Cerebellar cortex (tissue), 1 donor: ENCODE measurements at places on chromosomes 7 and 10.

DNA sequence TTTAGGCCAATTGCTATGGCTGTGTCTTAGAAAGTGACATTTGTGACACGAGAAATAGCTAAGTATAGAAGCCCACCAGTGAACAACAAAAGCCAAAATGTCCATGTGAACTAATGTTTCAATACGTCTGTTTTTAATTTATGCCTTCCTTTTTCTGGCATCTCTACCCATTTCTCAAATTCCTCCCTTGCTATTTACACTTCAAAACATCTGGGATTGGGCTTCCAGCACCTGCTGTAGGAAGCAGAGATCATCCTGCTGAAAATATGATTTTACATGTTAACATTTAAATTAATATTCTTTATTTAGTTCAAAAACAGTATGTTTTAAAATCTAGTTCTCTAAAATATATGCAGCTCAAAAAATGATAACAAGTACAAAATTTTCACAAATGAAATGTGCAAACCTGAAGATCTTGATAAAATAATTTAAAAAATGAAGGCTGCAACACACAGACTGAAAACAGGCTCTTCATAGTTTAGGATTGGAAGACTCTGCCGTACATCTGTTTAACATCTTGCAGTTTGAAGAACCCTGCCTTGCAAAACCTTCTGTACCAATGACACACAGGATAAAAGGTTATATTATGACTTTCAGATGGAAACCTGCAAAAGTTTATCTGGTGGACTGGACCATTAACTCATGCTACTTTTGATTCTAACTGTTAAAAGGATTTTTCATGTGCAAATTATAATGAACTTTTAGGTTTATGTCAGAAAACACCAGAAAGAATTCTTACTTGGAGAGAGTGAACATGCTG is 408.4 kb downstream of the SUGCT start:
- no peak for DNase-seq

GRCh38 chr10:104122225-104123107 is 495 bp downstream of the SFR1 start:
- DNase-seq, result peak; percentile 69

- no peak for DNase-seq
Measured at GRCh38 chr7:44569959-44570358, 3.7 kb downstream of the DDX56 start.

GRCh38 chr10:71623098-71623985 is 96.2 kb downstream of the C10orf105 start:
- DNase-seq, result peak; percentile 60

DNA sequence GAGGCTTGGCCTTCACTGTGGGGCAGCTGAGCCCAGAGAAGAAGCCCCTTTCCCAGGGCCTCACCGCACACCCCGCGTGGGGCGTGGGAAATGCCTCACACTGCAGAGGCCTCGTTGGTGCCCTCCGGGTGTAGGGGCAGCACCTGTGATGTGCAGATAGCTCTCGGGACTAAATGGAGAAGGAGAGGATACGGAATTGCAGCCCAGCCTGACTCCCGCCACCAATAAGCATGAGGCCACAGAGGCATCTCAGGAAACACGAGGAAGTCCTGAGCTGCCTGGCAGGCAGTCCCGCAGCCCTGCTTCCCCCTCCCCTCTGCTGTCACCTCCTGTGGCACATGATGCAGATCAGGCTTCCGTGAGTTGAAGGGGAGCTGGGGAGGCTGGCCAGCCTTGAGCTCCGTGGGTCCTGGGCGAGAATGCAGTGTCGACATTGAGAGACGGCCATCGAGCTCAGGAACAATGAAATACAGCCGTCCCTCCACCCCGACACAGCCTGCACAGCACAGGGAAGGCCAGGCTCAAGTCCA is 59.6 kb upstream of the PPP2R2D start:
- no peak for DNase-seq

- DNase-seq, result peak; percentile 68
Measured at GRCh38 chr10:21260066-21260465, 265.4 kb downstream of the SKIDA1 start.

DNA sequence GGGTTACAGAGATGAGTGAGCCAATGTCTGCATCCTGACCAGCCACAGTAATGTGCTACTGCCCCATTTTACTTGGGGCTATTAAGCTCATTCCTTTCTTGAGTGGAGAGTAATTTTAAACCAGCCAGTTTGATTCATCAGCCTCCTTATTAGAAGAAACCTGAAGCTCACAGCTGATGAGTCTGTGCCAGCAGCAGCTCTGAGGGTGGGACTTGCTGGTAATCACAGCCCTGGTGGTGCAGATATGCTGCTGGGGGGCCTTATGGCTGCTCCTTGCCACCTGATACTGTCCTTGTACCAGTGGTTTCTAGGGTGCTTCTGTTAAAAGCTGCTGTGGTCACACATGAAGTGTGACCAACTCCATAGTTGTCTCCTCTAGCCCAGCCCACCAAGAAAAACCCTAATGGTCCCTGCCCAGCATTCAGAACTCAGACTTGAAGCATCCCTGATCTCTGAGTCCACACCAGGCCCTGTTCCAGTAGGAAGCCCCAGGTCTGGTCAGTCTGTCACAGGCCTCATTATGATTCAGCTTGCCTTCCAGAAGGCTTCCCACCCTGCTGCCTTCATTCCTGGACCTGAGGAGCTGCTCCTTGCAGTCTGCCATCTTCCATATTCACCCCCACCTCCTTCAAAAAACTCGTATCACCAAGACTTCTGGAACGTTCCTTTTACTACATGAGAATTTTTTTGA is 28.9 kb upstream of the RBM20 start:
- no peak for DNase-seq

GRCh38 chr10:80196950-80197315 is 8.4 kb downstream of the ANXA11 start:
- DNase-seq, result no peak

DNA sequence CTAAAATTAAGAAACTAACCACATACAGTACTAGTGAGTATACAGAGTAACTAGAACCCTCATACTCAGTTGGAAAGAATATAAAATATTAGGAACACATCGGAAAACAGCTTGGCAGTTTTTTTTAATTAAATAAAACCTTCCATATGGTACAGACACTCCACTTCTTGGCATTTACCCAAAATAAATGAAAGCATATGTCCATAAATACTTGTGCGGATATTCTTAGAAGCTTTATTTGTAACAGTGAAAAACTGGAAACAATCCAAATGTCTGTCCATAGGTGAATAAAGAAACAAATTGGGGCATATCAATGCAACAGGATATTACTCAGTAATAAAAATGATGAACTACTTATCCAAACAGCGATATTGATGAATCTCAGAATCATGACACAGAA is 410.0 kb downstream of the HTR7 start:
- DNase-seq, result no peak

DNA sequence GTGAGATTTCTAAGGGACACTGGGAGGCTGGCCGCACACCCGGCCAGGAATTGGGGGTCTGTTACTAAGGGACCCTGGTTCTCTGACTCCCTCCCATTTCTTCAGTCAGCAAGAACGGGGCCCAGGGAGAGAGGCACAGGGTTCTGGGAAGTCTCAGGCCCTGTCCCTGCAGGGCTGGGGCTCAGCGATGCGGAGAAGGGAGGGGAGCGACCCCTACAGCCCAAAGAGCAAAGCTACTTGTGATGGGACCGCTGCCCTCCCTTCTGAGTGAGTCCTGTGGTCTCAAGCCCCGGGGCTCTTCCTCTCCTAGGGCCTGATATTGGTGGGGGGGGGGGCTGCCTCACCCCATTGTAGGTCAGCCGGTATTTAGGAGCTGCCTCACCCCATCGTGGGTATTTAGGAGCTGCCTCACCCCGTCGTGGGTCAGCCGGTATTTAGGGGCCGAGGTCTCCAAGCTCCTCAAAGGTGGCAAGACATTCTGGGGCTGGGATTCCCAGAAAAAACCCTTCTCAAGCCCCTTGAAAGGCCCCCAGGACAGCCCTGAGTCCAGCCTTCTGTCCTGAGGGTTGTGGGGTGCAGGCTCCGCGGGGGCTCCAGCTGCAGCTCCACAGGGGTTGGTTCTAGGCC is 16.9 kb upstream of the NKX6-2 start:
- no peak for DNase-seq

GRCh38 chr10:48237259-48238250 is 36.9 kb downstream of the FRMPD2 start:
- no peak for DNase-seq

- no peak for DNase-seq
Measured at GRCh38 chr10:59470570-59470969, 108.2 kb upstream of the FAM13C start.

DNA sequence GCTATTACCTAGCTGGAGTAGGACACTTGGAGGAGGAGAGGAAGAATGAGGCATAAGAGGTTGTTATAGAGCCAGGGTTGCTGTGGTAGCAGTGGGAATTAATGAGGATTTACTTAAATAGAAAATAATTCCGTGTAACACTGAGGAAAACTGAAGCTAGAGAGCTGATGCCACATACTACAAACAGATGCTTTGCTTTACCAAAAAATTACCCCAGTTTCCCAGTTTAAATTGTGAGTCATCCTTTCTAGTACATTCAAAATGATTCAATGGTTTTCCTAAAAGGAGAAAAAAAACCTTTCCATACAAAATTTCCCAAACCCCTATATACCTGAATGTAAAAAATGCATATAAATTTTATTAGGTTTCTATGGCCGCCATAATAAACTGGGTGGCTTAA is 58.3 kb downstream of the ZNF518A start:
- no peak for DNase-seq

DNA sequence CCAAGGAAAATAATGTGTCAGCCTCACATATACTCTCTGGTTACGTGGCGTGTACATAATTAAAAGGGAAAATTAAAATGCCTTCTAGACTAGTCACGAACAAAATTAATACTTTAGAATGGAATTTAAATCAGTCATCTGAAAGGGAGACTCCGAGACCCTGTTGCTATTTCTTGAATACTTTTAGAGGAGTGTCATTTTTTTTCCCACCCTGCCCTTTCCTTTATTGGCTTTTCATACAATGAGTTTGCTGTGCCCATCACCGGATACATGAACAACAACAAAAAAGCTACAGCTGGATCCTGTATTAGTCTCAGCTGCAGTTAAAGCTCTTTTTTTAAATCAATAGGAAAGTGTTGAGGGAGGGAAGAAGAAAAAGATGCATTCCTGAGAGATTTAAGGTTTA is 20.1 kb downstream of the CYTH3 start:
- no peak for DNase-seq

- DNase-seq, result no peak
Measured at GRCh38 chr7:82345886-82346285, 97.7 kb downstream of the CACNA2D1 start.

GRCh38 chr10:80471715-80472233 is 17.7 kb downstream of the TSPAN14 start:
- no peak for DNase-seq

GRCh38 chr7:158255156-158255555 is 332.5 kb downstream of the PTPRN2 start:
- no peak for DNase-seq

- no peak for DNase-seq
Measured at GRCh38 chr10:44198096-44198779, 186.7 kb downstream of the CXCL12 start.

DNA sequence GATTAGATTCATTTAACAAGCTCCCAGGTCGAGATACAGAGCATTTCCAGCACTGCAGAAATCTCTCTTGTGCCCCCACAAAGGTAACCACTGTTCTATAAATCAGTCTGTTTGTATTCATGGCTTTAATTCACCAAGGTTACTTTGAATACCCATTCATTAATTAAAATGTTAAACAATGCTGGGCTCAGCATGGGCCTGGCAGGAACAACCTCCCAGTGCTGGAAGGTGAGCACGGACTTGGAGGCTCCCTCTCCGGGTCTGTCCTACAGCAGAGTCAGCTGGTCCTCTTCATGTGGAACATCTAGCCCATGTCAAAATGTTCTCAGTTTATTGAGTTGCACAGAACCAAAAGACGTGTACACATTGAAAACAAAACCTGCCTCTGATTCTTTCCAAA is 15.6 kb upstream of the EFCAB10 start:
- peak; percentile 8 for DNase-seq

GRCh38 chr7:44320794-44321371 is 4.5 kb downstream of the CAMK2B start:
- peak; percentile 44 for DNase-seq

DNA sequence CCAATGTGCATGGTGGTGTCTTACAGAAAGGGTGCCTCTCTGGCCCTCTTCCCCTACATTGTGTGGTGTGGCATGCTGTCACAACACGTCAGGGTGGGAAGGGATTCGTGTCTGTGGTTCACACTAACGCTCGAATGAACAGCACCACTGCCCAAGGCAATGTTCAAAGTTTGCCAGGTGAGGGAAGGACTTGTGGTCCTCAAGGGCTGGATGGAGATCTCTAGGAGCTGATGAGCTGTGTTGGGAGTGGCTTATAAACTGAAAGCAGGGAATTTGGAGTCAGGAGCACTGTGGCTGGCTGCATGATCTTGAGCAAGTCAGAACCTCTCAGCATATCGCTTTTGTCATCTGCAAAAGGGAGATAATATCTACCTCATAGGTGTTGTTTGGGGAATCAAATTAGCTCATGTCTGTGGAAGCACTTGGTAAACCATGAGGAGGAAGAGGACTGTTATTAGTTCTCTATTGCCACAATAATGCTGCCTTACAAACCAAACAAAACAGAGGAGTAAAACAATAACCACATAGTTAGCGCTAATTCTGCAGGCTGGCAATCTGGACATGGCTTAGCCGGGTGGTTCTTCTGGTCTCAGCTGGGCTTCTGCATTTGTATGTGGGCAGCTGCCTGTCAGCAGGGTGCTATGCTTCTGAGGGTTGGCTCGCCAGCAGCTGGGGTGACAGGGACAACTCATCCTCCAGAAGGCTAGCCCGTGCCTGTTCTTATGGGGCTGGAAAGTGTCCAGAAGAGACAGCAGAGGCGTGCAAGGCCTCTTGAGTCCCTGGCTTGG is 22.9 kb upstream of the C10orf105 start:
- no peak for DNase-seq

DNA sequence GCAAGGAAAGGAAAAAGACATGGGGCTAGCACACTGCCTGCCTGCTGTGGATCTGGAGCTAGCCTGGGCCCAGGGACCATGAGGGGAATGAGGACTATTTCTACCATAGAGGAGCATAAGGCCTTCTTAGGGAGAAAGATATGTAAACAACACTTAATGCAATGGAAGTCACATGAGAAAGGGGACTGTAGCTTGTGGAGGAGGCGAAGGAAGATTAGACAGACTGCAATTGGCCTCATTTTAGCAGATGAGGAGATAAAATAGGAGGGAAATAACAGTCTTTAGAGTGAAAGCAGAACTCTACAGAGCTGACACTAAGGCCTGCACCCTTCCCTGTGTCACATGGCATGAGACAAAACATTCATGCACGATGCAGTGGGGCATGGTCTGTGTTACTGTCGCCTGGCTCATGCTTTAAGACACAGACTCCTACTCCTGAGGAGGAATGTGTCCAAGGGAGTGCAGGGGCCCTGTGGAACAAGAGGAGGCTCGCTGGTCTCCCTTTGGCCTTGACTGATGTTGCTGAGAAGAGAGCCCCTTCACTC is 829.3 kb upstream of the IGFBP3 start:
- no peak for DNase-seq
